ENCODE measurements at places on chromosomes 5 and 9.

GRCh38 chr9:120630333-120630732 lies 50.4 kb upstream of the CDK5RAP2 start:
- DNase-seq, result no peak

GRCh38 chr9:92648474-92648971 lies 21.4 kb downstream of the IPPK start:
- no peak for DNase-seq

GRCh38 chr9:137017791-137018497 lies 10.1 kb downstream of the ABCA2 start:
- no peak for DNase-seq

DNA sequence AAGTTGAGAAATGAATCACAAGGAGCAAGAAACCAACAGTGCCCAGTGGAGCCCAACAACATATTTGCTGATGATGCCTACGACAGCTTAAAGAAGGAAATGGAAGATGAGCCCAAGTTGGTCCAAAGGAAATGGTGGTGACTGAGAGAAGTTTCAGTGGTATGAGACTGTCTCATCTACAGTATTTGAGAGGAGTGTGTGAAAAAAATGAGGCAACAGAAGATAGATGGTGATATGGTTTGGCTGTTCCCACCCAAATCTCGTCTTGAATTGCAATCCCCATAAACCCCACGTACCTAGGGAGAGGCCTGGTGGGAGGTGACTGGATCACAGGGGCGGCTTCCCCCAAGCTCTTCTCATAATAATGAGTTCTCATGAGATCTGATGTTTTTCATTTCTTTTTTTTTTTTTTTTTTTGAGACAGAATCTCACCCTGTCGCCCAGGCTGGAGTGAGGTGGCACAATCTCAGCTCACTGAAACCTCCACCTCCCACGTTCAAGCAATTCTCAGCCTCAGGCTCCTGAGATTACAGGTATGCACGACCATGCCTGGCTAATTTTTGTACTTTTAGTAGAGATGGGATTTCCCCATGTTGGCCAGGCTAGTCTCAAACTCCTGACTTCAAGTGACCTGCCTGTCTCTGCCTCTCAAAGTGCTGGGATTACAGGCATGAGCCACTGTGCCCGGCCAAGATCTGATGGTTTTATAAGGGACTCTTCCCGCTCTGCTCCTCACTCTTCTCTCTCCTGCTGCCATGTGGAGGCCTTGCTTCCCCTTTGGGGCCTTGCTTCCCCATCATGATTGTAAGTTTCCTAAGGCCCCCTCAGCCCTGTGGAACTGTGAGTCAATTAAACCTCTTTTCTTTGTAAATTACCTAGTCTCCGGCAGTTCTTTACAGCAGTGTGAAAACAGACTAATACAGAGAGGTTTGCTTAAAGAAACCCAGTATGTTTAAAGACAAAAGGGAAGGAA lies 30.2 kb downstream of the EFCAB9 start:
- DNase-seq, result no peak

GRCh38 chr5:40572391-40572790 lies 107.3 kb upstream of the PTGER4 start:
- DNase-seq, result no peak

- no peak for DNase-seq
Observed at GRCh38 chr9:87827341-87827740, 55.3 kb upstream of the SPATA31E1 start.

GRCh38 chr5:41763081-41763480 lies 107.1 kb downstream of the OXCT1 start:
- no peak for DNase-seq

GRCh38 chr5:144189800-144190429 lies 19.2 kb downstream of the KCTD16 start:
- peak; percentile 44 for DNase-seq

DNA sequence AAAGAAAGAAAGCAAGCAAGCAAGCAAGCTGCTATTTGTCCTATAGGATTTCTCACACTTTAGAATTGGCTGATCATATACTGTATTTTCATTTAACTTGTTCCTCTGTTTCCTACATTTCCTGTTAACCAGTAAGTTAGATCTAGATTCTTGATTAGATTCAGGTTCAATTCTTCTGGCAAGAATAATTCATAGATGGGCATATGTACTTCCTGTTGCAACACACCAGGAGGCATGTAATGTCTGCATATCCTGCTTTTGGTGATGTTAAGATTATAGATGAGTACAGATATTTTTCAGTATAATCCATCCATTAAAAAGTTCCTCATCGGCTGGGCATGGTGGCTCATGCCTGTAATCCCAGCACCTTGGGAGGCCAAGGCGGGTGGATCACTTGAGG lies 10.8 kb upstream of the KIF27 start:
- DNase-seq, result no peak

- no peak for DNase-seq
Observed at GRCh38 chr5:40853632-40854192, 12.5 kb downstream of the CARD6 start.

DNA sequence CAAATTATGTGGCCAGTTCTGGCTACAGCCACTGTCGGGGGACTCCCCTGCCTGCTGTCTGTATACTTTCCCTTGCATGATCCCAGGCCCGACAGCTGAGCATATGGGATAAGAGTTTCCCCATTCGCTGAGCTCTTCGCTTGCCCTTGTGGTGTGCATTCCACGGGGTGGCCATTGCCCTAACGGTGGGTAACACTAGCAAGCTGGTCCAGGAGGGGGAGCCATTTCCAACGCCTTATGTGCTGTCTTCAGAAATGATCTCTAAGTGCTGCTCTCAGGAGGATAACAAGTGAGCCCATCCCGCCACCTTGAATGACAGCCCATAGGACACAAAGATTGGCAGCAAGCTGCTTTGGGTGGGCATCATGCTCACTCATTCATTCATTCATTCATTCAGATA lies 190.9 kb downstream of the FSTL4 start:
- no peak for DNase-seq

- no peak for DNase-seq
Observed at GRCh38 chr9:113851873-113852272, 24.2 kb upstream of the ZNF618 start.

DNA sequence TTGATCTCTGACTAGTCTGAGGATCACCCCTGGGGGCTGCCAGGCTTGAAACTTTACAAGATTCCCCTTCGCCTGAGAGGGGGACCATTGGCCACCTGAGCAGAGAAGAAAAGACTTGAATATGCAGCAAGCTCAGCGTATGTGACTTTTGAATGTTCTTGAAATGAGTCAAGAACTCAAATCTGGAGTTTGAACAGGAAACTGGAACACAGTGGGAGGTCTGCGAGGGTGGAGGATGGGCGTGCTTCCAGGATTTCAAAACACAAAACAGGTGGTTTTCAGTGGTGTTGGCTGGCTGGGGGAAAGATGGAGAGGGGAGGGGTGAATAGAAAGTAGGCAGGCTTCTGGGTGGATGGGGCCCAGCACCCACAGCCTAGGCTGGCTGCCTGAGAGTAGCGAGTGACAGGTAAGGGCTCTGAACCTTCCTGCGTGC lies 40.6 kb downstream of the TMEM174 start:
- DNase-seq, result no peak

DNA sequence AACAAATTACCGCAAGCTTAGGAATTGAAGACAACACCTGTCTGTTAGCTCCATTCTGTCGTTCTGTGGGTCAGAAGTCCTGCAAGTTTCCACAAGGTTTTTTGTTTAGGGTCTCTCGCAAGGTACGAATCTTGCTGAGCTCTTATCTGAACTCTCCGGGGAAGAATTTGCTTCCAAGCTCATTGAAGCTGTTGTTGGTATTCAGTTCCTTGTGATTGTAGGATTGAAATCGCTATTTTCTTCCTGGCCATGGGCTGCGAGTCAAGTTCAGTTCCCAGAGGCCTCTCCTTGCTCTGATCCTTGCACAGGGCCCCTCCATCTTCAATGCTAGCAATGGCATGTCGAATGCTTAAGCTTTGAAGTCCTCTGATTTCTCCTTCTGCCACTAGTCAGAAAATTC lies 53.5 kb upstream of the CNTLN start:
- DNase-seq, result no peak

DNA sequence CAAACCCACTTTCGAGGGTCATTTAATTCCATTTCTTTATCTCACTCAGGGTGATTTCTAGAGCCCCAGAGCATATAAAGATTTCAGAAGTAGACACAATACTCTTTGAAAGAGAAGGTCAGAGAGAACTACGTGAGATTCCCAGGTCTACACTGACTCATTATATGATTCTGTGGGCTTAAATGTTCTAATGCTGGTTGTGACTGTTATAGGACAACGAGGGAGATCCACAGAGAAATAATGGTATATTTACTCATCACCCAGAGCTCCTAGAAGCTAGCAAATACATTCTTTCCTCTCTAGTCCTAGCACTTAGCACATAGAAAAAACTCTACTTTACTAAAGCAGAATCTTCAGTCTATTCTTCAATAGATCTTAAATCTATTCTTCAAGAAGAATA lies 39.4 kb upstream of the GRAMD2B start:
- no peak for DNase-seq

DNA sequence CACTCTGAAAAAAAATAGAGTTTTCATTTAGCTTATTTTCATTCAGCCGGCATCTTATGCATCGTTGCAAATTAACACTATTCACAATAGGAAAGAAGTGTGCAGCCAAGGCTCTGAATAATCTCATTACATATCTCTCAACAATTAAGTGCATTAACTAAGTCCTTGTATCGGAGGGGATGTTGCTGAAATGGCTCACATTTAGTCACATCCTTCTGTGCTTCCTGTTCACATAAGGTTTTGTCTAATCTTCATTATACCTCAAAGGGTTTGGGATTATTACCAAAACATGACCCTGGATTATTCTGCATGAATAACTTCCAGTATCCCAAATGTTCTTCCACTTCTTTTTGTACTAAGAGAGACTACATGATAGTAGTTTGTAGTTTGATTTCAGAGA lies 278.0 kb upstream of the GRIA1 start:
- no peak for DNase-seq

DNA sequence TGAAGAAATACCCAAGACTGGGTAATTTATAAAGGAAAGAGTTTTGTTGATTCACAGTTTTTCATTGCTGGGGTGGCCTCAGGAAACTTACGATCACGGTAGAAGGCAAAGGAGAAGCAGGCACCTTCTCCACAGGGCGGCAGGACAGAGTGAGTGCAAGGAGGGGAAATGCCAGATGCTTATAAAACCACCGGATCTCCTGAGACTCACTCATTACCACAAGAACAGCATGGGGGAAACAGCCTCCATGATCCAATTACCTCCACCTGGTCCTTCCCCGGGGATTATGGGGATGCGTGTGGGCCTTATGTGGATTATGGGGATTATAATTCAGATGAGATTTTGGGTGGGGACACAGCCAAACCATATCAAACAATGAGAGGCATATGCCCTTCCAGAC lies 18.5 kb upstream of the RORB start:
- DNase-seq, result no peak

- no peak for DNase-seq
Observed at GRCh38 chr9:13863112-13863511, 450.8 kb downstream of the NFIB start.

DNA sequence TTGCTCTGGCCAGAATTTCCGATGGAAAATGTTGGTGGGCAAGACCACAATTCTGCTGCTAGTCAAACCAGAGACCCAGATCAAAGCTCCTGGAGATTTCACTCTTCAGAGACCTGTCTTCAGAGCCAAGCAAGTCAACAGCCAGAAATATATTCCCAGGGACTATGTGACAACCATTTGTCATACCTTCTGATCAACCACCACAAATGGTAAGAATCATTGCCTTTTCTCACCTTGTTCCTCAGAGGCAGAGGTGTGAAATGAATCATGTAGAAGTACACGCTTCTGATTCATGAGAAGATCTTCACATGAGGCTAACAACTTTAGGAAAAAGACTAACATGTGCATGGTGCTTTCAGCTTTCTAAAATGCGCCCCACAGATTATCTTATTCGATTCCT lies 53.5 kb downstream of the SUSD1 start:
- no peak for DNase-seq

- no peak for DNase-seq
Observed at GRCh38 chr9:137255448-137256114, 454 bp downstream of the NELFB start.

- no peak for DNase-seq
Observed at GRCh38 chr5:73266925-73267765, 94.2 kb downstream of the TMEM174 start.

DNA sequence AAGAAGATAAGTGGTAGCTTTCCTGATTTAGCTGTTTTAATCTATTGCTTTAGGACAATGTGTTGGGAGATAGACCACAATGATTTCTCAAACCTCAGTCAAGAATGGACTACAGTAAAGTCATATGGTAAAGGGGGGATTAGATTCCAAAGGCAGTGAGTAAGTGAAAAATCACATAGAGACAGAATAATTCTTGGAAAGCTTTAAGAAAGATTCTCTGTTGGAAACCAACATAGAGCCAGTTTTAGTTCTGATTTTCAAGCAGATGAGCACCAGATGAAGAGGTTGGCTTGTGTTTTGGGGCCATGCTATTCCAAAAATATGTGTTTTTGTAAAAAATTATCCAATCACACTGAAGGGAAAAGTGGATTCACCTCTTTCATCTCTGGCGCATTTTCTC lies 256.8 kb upstream of the RPS23 start:
- DNase-seq, result no peak

DNA sequence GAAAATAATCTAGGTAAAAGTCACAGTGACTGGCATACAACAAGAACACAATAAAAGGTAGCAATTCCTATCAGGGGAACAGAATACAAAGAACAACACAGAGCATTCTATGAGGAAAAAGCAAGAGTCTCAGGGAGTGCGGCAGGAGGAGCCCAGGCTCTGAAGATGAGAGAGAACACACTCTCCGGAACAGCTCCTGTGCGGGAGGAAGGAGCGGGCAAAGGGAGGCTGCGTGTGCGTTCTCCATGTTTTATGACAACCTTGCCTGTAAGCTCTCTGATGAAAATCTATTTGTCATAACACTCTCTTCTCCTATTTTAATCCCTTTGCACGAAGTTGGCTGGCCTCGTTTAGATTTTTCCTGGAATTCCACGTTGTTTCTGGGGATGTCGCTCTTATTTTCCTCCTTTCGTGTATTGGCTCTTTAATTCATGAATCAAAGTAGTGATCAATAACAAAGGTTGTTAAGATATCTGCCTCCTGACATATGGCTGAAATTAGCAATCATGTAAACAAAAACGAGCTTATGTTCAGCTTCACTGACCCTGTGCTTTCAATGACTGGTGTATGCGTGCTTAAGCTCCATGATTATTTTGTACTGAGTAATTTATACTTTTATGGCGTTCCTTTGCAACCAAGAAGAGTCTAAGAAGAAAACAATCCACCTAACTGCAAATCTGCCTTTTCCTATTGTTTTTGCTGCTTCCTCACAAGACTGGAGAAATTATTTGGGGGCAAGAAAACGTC lies 109.5 kb downstream of the MYO10 start:
- no peak for DNase-seq

GRCh38 chr5:13943676-13944075 lies 812 bp downstream of the DNAH5 start:
- DNase-seq, result no peak

Measured in NCI-H2227 treated with DMSO at 0.1 percent for 48 hours (cell line).